ENCODE measurements at places on chromosomes 7 and 10.

- DNase-seq, result no peak
Measured at GRCh38 chr7:121126801-121127534, 138.5 kb downstream of the CPED1 start.

DNA sequence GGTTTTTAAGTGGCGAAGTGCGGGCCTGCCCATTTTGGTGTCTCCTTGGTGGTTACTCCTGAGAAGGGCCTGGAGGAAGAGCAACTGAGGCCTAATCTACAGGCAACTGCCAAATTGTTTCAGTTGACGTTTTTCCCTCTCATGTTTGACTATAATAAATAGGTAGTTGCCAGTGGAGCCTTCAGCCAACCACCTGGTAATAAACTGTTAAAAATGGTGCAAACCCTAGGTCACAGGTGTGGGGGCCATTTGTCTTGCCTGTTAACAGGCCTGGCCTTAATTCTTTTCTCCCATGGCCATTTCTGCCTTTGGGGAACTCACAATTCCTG, 3.7 kb downstream of the IKZF1 start:
- DNase-seq, result no peak

GRCh38 chr10:218798-219197, 83.5 kb downstream of the ZMYND11 start:
- no peak for DNase-seq

- DNase-seq, result no peak
Measured at GRCh38 chr10:46215426-46215825, 71.4 kb upstream of the ANTXRL start.

DNA sequence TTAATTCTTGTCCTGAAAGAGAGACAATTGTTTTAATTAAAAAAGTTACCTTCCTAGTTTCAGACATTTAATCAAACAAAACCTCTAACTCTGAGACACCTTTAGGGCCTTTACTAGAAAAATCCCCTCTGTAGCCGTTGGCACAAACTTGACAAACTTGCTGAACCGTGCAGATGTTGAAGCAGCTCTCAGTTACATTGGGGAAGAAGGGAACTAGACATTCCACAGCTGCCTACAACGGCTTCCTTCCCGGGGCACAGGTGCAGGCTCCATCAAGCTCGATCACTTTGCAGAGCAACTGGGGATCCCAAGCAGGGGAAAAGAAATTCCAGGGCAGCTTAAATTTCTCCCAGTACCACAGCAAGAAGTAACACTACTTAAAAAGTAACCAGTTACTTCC, 141.3 kb downstream of the SKAP2 start:
- DNase-seq, result no peak

DNA sequence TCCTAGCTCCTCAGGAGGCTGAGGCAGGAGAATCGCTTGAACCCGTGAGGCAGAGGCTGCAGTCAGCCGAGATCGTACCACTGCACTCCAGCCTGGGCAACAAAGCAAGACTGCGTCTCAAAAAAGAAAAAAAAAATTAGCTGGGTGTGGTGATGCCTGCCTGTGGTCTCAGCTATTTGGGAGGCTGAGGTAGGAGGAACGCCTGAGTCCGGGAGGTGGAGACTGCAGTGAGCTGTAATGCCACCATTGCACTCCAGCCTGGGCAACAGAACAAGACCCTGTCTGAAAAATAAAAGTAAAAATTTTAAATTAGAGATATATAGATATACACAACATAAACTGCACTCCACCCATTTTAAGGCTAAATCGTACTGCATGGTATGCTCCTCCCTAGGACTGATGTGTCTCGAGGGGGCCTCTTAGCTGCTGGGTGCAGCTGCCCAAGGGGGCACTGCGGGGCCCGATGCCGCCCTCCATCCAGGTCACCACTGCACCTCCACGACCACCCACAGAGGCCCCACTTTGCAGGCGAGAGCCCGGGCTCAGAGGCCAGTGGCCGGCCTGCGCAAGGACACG, 40.9 kb upstream of the FOXK1 start:
- no peak for DNase-seq

DNA sequence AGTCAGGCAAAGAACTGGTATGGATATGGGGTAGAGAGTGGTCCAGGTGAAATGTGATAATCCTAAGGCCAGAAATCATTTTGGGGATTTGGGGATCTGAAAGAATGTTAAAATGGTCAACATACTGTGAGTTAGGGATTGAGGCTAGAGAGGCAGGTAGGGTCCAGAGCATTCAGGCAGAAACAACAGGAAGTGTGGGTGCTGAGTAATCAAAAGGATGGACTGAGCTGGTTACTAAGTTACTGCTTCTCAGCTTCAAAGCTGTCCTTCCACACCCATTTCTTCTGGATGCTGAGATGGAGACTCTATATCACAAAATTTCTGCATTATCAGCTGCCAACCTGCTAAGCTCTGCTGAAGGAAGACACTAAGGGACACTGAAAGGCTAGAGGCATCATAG, 30.6 kb upstream of the PRKCQ start:
- no peak for DNase-seq

GRCh38 chr7:150927157-150927955, 50.8 kb downstream of the KCNH2 start:
- DNase-seq, result no peak

DNA sequence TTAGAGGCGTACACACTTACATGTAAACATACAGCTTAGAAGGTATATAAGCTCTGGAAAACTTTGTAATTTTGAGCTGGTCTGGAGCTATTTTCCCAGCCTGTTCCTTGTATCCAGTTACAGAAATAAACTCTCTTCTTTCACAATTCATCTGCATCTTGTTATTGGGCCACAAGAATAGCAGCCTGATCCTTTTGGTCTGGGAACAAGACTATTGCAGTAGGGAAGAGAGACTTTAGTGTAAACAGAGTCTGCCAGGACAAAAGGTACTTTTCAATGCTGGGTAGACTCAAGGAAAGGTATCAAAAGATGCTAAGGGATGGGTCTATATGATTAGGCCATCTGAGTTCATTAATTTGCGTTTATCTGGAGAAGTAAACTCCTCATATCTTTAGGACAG, 728.3 kb downstream of the TYW1 start:
- no peak for DNase-seq

- no peak for DNase-seq
Measured at GRCh38 chr7:79288655-79289054, 164.8 kb downstream of the MAGI2 start.

GRCh38 chr7:77839919-77840318, 41.3 kb downstream of the PHTF2 start:
- DNase-seq, result no peak

DNA sequence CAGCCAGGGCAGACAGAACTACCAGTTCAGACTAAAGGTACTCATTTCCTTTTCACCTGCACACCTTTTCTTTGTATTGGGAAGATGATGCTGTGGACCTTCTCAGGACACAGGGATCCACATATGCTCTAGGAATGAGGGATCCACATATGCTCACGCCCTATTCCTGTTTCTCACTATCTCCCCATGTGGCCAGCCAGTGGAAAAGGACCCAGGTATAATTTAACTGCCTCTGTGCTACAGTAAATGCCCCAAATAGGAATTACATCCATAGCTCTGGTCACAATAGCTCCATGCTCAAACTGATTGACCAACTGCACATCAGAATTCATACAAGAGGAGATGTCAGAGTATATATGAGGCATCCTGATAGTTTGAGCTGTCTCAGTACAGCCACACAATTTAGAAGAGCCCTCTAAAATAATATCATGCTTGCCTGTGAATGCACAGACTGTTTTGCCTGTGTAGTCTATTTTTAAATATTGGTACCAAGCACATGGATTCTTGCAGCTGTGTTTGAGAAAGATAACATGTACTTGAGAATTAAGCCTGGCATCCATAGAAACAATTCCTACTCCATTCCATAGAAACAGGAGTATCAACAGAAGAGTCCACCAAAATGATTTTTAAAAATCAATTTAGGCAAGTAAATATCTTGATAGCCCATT, 43.7 kb downstream of the CTTNBP2 start:
- DNase-seq, result no peak

GRCh38 chr7:147547252-147547897, 1043.2 kb upstream of the C7orf33 start:
- no peak for DNase-seq

All from AG04450 (cell line).